ENCODE measurements at places on chromosomes 16 and 17.

- no peak for DNase-seq
Measured at GRCh38 chr17:1975573-1975972, 49.6 kb downstream of the RTN4RL1 start.

DNA sequence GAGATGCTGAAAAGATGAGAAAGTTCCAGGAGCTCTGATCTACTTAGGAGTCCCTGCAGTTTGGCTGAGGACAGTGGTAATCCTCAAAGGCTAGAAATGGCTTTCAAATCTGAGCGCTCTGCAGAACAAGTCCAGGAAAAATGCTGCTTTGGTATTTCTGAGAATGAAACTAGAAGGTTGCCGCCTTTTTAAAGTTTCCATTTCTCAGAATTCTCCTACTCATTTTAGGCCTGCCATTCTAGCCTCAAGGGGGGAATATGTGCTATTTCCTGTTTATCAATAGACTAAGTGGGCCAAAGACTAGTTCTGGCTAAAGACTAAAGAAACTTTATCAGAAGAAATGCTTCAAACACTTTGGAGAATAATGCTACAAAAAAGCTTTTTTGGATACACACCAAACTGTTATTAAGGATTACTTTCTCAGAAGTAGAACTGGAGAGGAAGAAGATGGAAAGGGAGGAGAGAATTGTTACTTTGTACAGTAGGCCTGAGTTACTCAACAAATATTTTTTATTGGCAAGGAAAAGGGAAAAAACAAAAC is at the start of gene SLFN12L:
Gene SLFN12L (minus strand): TSS at position 78 of the 541 bp plus-strand sequence. CDS start 15,314 bp downstream, outside the sequence.
- peak; percentile 29 for DNase-seq

DNA sequence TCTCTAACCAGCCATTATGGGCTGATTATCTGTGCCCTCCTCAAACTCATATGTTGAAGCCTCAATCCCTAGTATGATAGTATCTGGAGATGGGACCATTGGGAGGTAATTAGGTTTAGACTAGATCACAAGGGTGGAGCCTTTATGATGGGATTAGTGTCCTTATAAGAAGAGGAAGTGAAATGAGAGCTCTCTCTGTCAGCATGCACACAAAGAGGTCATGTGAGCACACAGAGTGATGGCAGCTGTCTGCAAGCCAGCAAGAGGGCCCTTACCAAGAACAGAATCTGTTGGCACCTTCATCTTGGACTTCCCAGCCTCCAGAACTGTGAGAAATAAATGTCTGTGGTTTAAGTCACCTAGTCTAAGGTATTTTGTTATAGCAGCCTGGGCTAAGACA is 101.9 kb downstream of the PCTP start:
- DNase-seq = no peak

GRCh38 chr17:68603656-68604055 is 2.5 kb upstream of the FAM20A start:
- DNase-seq = no peak

DNA sequence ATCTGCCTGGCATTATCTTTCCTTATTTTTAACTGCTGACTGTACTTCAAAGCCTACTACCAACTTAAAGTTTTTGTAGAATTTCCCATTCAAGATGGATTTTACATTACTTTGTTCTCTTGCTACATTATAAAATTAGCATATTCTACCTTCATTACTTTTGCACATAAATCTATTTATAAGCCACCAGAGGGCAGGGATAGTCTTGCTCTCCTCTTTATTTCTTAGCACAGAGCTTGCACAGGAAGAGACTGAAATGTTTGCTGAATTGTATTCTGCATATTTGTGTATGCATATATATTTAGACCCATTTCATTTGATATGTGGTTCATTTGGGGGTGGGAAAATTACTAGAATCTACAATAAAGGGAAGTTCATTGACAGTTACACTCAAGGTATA is 108.0 kb downstream of the SKAP1 start:
- no peak for DNase-seq

DNA sequence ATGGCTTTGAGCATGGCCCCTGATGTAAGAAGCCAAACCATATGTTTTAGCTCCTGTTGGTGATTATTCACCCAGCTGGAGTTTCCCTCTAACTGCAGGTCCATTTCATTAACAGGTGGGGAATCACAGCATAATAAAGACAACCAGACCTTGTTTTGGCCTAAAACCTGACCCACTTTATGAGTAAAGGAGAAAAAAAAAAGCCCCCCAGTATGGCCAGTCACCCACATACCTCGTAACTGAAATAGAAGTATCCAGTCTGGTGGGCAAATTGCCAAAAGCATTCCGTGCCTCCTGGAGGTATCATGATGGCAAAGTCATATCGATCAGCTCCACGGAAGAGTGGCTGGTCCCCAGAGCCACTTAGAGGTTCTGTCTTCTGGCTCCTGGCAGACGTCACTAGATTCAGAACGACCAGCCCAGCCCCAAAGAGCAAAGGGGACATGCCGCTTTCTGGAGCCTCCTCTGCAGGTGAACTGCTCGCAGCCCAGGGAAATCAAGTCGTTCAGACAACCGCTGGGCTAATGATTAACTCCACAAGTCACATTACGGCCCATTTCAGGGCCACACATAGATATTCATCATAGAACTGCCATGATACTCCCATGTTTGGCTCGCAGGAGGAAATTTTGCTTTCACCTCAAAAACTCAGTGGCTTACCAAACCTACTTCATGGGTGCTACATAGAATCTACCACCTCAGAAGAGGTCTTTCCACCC is at the start of gene TMED6:
Gene TMED6 (minus strand): TSS at position 478 of the 719 bp plus-strand sequence. CDS start 33 bp downstream, at position 445.
- DNase-seq = no peak

All from stimulated activated CD8-positive, alpha-beta memory T cell treated with anti-CD3 and anti-CD28 coated beads, Interleukin-7, amount 100 ng/mL, for 4 hours (primary cell).